ENCODE measurements at places on chromosomes 1 and 21.

GRCh38 chr1:214801191-214801590 lies 198.2 kb downstream of the CENPF start:
- DNase-seq = no peak

- no peak for DNase-seq
Measured at GRCh38 chr1:115437196-115437595, 99.1 kb upstream of the NGF start.

- no peak for DNase-seq
Measured at GRCh38 chr1:982765-983436, 1.0 kb upstream of the PERM1 start.

DNA sequence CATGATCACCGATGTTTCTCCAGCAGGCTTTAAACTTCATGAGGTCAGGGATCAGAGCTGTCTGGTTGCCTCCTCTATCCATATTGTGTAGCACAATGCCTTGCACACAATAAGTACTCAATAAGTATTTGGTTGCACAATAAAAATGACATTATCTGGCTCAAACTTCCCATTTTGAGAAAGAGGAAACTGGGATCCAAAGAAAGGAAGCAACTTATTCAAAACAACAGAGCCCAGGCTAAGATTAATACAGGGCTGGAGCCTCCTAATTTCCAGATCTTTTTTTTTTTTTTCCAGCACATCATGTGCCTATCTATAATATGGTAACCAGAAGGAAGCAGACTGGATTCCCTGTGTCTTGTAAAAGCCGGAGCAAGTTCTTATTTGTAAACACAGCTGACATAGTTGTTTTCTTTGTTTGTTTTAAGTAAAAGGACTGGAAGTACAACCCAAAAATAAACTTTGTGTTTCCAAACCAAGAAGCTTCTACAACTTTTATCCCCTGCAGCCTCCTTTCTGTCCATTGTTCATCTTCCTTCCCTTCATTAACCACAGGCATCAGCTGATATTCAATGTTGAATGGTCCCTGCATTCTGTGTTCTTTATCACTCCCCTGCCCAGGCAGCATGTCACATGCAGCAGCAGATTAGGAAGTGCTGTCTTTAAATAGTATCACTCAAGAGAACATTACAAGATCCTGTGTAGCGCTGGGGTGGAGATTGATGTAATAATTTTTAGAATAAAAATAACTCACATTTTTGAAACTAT lies 71.2 kb upstream of the HOOK1 start:
- DNase-seq = no peak

DNA sequence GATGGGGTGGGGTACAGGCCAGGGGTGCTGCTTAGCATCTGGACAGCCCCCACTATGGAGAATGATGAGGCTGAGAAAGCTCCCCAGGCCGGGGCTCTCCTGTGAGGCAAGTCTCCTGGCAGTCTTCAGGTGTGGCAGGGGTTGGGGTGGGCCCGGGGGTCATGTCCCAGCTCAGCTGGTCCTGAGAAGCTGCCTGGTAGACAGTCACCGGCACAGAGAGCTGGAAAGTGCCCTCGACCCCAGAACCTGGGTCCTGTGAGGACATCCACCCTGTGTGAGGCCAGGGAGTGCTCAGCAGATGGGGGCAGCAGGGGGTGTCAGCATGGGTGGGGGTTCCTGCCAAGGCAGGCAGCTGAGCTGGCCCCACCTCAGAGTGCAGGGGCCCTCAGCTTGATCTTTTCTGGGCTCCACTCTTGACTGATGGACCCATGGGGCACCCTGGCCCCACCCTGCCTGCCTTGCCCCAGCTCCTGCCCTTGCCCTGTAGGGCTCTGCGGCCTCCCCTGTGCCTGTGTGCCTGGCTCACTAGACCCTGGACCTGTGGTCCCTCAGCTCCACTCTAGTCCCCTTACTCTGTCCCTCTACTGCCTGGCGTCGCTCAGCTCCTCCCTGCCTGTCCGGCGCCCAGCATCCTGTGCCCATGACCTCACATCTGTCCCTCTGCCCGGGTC lies 5.8 kb downstream of the IBA57 start:
- no peak for DNase-seq

DNA sequence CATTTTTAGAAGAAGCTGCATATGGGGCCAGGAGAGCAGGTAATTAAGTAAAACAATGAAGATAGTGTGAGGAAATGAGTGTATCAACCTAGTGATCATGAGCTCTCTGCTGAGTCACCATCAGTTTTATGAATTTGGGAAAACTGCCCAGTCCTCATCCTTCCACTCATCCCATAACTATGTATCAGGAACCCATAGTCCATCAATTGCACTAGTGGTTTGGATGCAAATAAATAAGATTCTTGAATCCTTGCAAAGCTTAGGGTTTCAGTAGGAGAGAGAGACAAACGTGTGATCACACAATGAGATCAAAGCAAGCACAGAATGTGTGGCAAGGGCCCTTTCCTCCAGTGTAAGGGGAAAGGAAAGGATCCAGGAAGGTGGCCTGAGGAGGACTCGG lies 145.6 kb downstream of the ZZZ3 start:
- peak; percentile 98 for DNase-seq

- DNase-seq = no peak
Measured at GRCh38 chr1:232695621-232696385, 65.9 kb upstream of the SIPA1L2 start.

GRCh38 chr1:70038025-70038424 lies 167.4 kb downstream of the LRRC40 start:
- peak; percentile 37 for DNase-seq

Measured in fibroblast of lung (primary cell).